Muscle of arm (tissue), 14 donors: ENCODE measurements at places on chromosomes 13 and 19. TPM values are rescaled to one million over a fixed set of nuclear protein-coding genes. Genes with fewer than 3 reads are reported as not detected.

Gene TINCR
- not detected for polyA plus RNA-seq

Gene CGB1
- not detected for polyA plus RNA-seq

Gene KLK8
- polyA plus RNA-seq, result not detected

Gene TMEM38A
- polyA plus RNA-seq, result 35.1 TPM

Gene CDX2
- polyA plus RNA-seq, result not detected

GRCh38 chr19:45638930-45639729, at the start of gene EML2:
EML2 (minus strand) TSS chr19:45639397; CDS start chr19:45639376, 21 bp downstream.
- no peak for DNase-seq

GRCh38 chr13:31545616-31546015, 193.7 kb upstream of the RXFP2 start:
- DNase-seq, result no peak

DNA sequence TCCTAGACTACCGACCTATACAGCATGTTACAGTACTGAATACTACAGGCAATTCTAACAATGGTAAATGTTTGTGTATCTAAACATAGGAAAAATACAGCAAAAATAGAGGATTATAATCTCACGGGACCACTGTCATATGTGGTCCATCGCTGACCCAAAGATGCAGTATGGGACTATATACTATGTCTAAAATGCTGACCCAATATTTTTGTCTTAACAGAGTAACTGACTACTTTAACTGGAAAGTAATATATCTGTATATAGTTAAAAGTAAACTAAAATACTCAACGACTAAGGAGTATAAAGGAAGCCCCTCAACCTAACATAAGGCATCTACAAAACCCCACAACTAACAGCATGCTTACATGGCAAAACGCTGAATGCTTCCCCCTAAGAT, 4.4 kb upstream of the TMEM86B start:
- DNase-seq, result no peak

- DNase-seq, result no peak
These were observed 5.1 kb downstream of the NOTCH3 start for GRCh38 chr19:15195371-15196334.

DNA sequence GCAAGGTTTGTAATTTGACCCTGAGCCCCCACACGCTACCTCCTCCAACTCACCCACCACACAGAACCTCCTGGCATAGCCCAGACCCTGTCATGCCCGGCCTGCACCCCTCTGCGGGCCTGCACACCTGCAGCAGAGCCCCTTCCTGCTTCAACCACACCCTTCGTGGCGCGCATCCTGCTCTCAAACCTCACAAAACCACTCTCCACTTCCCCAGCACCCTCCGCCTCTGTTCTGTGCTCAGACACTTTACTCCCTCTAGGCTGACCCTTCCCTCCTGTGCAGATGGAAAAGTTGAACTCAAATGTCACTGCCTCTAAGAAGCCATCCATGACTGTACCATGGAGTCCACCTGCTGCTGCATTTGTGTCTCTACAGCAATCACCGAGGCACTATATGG, 28.5 kb downstream of the FAAP24 start:
- DNase-seq, result no peak

GRCh38 chr19:12237143-12237839, 57.4 kb downstream of the ZNF44 start:
- DNase-seq, result no peak
